ENCODE measurements at places on chromosomes 4 and X.

- no peak for DNase-seq
Measured at GRCh38 chr4:16255730-16256129, 29.5 kb upstream of the TAPT1 start.

DNA sequence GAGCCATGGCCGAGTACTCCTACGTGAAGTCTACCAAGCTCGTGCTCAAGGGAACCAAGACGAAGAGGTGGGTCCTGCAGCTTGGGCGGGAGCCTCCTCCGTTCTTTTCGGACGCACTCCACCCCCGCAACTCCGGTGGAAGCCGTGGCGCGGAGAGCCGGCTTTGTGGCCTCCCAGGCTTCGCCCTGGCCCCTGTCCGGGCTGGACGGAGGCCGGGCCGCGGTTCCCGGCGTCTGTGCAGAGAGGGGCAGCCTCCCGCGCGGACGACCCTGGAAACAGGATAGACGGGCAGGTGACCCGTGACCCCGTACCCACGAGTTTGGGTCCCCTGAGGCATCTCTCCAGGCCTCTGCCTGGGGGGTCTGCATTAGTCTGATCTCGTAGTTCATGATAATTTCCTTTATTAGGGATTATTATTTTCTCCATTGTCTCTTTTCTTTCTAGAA is 356 bp downstream of the FRG1 start:
- no peak for DNase-seq

DNA sequence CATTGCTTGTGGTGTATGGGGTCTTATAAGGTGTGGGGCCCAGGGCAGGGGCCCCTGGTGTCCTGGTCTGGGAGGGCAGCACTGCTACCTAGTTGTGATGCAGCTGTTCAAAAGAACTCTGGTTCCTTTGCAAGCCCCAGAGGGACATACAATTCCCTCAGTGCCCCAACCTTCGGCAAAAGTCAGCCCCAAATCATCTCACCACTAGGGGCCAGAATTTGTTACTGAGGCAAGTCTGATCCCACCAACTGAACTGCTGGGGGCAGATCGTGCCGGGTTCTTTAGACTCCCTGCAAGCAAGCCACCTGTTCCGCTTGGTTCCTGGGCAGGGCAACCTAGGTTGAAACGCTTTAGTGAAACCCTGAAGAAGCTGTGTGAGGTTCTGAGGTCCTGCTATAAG is 180.1 kb upstream of the S100G start:
- no peak for DNase-seq

DNA sequence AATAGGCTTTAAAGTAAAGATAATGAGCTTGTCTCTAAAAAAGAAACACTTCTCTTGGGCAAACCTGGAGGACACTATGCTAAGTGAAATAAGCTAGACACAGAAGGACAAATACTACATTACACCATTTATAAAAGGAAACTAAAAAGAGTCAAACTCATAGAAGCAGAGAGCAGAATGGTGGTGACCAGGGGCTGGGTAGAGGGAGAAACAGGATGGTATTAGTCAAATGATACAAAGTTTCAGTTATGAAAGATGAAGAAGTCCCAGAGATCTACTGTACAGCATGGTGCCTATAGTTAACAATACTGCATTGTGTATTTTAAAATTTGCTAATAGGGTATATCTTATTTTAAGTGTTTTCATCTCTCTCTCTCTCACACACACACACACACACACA is 28.5 kb downstream of the ACSL4 start:
- DNase-seq: no peak

DNA sequence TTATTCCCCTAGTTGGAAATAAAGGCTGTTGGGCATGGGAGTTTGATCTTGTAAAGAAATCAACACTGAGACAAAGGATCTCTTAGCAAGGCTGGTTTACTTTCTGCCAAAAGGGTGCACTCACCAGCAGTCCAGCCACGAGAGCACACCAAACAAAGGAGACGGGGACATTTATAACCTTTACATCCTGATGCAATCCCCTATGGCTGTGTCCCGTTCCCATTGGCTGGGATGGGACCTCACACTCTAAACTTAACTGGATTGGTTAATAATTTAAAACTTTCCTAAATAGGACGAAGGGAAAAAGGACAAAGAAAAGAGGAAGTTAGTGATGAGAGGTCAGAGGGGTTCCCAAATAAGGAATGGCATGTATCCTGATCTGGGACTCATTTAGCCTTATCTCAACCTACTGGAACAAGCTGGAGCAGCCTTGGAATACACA is 17.9 kb downstream of the METAP1 start:
- DNase-seq: no peak

- DNase-seq: no peak
Measured at GRCh38 chr4:68905598-68905938, 46.0 kb downstream of the UGT2A3 start.

- DNase-seq: no peak
Measured at GRCh38 chr4:124964852-124965496, 252.4 kb upstream of the ANKRD50 start.
